ENCODE measurements at places on chromosomes 11 and 22.

DNA sequence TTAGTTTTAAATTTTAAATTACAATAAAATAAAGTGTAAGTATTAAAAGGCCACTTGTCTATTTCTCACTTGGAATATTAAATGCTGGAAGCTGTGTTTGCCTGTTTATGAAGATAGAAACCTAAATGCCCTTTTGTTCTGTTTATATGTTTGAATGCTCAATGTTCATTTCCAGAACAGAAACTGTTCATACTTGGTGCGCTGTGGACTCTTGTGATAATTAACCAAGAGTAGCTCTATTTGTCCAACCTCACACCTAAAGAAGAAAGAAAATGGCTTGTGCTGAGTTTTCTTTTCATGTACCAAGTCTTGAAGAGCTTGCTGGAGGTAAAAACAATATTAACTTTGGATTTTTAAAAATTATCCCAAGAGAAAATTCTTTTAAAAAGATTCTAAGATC, 5.7 kb downstream of the C11orf54 start:
- no peak for DNase-seq

- no peak for DNase-seq
Measured at GRCh38 chr11:72425053-72425980, 9.0 kb downstream of the CLPB start.

- no peak for DNase-seq
Measured at GRCh38 chr11:120261931-120262330, 22.0 kb downstream of the POU2F3 start.

GRCh38 chr22:38739300-38740055, 16.3 kb downstream of the SUN2 start:
- no peak for DNase-seq

- no peak for DNase-seq
Measured at GRCh38 chr11:10916665-10917064, 58.8 kb upstream of the ZBED5 start.

Data from activated gamma-delta T cell treated with anti-CD3 and anti-CD28 coated beads, Interleukin-2, amount 50 U/mL, for 16 hours (primary cell).